ENCODE measurements at places on chromosomes 11 and 22.

DNA sequence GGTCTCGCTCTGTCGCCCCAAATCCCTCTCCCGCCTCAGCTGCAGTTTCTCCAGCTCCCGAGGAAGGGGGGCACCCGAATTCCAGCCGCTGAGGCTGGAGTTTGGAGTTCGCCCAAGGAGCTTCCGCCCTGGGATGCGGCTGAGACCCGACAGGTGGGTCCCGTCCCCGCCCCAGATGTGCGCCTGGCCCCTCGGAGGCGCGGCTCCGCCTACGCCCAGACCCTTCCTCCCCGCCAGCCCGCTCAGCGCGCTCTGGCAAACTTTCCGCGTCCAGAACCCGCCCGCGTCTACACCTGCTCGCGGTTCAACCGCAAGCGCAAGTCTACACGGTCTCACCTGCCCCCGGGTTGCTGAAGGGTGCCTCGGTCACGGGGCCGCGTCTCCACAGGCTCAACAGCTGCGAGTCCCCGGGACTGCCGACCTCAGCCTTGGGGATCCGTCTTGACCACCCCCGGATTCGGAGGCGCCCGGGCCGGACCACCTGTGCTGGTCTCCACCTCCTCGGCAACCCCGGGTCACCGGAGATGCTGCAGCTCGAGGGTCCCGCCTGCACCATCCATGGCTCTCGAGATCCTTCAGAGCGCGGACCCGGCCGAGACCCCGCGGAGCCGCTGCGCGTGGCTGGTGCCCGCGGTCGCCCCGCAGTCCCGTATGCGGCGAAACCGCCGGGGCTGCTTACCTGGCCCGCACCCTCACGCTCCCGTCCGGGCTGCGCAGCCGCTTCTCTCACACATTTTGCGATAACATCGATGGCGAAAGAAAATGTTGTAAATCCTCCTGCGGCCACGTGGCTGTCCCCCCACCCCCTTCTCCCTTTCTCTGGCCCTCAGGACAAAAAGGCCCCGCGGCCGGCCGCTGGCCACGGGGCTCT, 63.6 kb downstream of the NFAM1 start:
- no peak for DNase-seq
- H3K27me3 ChIP-seq = no peaks in the 10 kb centered on the region
- H3K4me1 ChIP-seq = no peaks in the 10 kb centered on the region
- no peaks in the 10 kb centered on the region for H3K36me3 ChIP-seq
- H3K4me3 ChIP-seq = peak overlapping the region; percentile 49

GRCh38 chr11:33412241-33412640, 155.1 kb downstream of the HIPK3 start:
- no peak for DNase-seq
- H3K4me1 ChIP-seq = no peaks in the 10 kb centered on the region
- H3K27me3 ChIP-seq = no peaks in the 10 kb centered on the region

GRCh38 chr11:118768690-118769089, 22.3 kb downstream of the DDX6 start:
- H3K27ac ChIP-seq = no peak overlapping the region
- H3K4me3 ChIP-seq = no peak overlapping the region
- H3K4me1 ChIP-seq = no peaks in the 10 kb centered on the region
- DNase-seq = no peak
- H3K27me3 ChIP-seq = no peaks in the 10 kb centered on the region
- H3K36me3 ChIP-seq = peaks cover 3% of the 10 kb centered on the region

GRCh38 chr11:95330302-95330701, 99.3 kb upstream of the SESN3 start:
- H3K27me3 ChIP-seq = no peaks in the 10 kb centered on the region
- H3K4me1 ChIP-seq = no peaks in the 10 kb centered on the region
- no peak overlapping the region for H3K4me3 ChIP-seq
- no peaks in the 10 kb centered on the region for H3K36me3 ChIP-seq
- H3K27ac ChIP-seq = no peak overlapping the region
- no peak for DNase-seq

DNA sequence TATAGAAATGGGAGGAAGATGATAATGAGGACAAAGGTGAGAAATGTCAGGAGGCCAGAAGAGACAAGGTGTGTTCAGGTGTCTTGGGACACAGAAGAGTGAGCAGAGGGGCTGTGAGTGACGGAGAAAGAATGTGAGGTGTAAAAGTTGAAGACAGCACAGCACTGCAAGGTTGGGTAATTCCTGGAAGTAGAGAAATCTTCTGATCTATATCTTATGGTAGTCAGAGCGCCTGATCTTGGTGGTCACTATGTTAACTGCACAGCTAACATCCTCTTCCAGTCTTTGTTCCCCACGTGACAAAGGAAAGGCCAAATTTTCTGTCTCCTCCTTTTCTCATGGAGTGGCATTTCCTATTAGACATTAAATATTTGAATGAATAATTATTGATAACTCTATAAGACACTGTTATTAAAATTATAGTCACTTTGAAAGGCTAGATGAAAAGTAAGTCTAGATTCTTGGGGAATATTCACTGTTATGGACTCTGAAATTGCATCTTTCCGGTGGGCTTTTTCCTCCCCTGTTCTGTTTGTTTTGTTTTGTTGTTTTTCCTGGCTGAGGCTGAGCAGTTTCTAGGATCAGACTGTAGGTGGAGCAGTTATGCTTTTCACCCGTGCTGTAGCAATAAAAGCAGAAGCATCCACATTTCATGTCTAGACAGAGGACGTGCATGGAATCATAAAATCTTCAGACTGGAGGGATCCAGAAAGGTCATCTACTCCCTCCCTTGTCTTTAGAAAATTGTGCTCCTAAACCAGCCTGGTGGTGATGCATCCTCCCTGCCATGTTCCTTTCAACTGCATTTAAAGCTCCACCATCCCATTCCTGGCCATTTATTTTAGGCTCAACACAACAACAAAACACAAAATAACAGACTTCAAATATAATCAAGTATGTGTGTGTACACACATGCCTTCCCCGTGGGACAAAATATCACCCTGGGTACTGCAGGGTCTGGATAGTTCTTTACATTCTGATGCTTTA, 26.6 kb downstream of the SC5D start:
- H3K27me3 ChIP-seq = no peaks in the 10 kb centered on the region
- no peak for DNase-seq
- no peaks in the 10 kb centered on the region for H3K4me1 ChIP-seq
- no peak overlapping the region for H3K4me3 ChIP-seq

- no peak for DNase-seq
- H3K4me1 ChIP-seq = no peaks in the 10 kb centered on the region
- H3K27me3 ChIP-seq = no peaks in the 10 kb centered on the region
- no peak overlapping the region for H3K4me3 ChIP-seq
- no peaks in the 10 kb centered on the region for H3K36me3 ChIP-seq
Observed at GRCh38 chr11:57479911-57480310, 19.6 kb downstream of the RTN4RL2 start.

- H3K4me1 ChIP-seq = peaks cover 4% of the 10 kb centered on the region
- peak overlapping the region; percentile 85 for H3K27ac ChIP-seq
- DNase-seq = peak; percentile 86
- H3K4me3 ChIP-seq = no peak overlapping the region
Observed at GRCh38 chr11:118618991-118619375, 11.6 kb downstream of the PHLDB1 start.

GRCh38 chr11:62930666-62931065, 9.5 kb upstream of the CHRM1 start:
- H3K36me3 ChIP-seq = no peaks in the 10 kb centered on the region
- DNase-seq = no peak
- no peak overlapping the region for H3K27ac ChIP-seq
- no peak overlapping the region for H3K4me3 ChIP-seq
- no peaks in the 10 kb centered on the region for H3K27me3 ChIP-seq
- H3K4me1 ChIP-seq = no peaks in the 10 kb centered on the region

DNA sequence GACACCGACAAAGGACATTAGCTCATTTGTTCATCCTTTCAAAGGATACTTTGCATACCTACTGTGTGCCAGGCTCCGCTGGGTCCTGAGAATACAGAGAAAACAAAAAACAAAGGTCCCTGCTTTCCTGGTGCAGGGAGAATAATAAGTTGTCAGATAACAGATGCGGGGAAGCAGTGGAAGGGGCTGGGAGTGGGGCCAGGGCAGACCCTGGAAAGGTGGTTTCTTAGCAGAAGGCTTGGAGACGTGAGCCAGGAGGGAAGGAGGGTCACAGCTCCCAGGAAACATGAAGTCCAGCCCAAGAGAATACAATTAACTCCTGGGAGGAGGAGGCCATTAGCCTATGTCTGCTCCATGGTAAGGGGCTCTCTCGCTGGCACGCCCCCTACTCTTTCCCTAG, 9.8 kb upstream of the ANO1 start:
- H3K4me3 ChIP-seq = no peak overlapping the region
- H3K27me3 ChIP-seq = no peaks in the 10 kb centered on the region
- no peaks in the 10 kb centered on the region for H3K4me1 ChIP-seq
- no peaks in the 10 kb centered on the region for H3K36me3 ChIP-seq
- no peak overlapping the region for H3K27ac ChIP-seq

DNA sequence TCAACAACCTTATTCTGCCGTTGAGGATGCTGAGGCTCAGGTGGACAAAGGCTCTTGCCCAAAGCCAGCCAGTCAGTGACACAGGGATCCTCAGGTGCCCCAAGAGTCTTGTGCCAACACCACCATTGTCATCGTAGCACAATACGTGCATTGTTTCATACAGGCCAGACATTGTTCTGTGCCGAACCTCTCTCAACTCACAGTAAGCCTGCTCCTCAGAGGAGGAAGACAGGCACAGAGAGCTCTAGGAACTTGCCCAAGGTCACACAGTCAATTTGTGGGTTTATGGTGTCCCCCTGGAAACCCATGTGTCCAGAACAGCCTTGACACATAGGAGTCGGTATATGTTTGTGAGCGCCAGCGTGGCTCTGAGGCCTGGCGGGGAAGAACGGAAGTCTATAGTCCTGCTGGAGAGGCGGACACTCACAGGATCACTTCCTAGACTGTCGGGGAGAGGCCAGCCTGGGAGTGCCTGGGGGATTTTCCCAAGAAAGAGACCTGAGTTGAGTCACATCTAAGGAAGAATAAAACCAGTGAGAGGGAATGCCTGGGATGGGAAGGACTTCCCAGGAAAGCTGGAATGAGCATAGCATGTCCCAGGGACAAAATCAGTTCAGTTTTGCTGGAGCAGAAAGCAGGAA, 20.2 kb downstream of the LIF start:
- no peak overlapping the region for H3K4me3 ChIP-seq
- H3K27me3 ChIP-seq = no peaks in the 10 kb centered on the region
- H3K27ac ChIP-seq = no peak overlapping the region
- no peak for DNase-seq
- H3K4me1 ChIP-seq = no peaks in the 10 kb centered on the region

GRCh38 chr11:96155627-96156378, 187.2 kb downstream of the MAML2 start:
- DNase-seq = peak; percentile 85
- peaks cover 8% of the 10 kb centered on the region for H3K4me1 ChIP-seq
- H3K4me3 ChIP-seq = no peak overlapping the region
- no peaks in the 10 kb centered on the region for H3K36me3 ChIP-seq
- no peak overlapping the region for H3K27ac ChIP-seq

- H3K4me3 ChIP-seq = no peak overlapping the region
- no peaks in the 10 kb centered on the region for H3K4me1 ChIP-seq
- H3K27me3 ChIP-seq = no peaks in the 10 kb centered on the region
- DNase-seq = no peak
Observed at GRCh38 chr11:76798671-76799065, 15.5 kb downstream of the TSKU start.

- H3K4me1 ChIP-seq = peaks cover 4% of the 10 kb centered on the region
- H3K4me3 ChIP-seq = no peak within 1 kb of the TSS
- DNase-seq = no peak
- H3K27ac ChIP-seq = peak within 1 kb of the TSS; percentile 47
- H3K36me3 ChIP-seq = no peaks in the 10 kb centered on the region
Observed at GRCh38 chr11:118883368-118884071, at the start of gene CXCR5. TSS of gene CXCR5 (plus strand) at chr11:118883892. CDS start at chr11:118883942, 50 bp downstream.

GRCh38 chr11:14764179-14764578, 120.6 kb downstream of the PDE3B start:
- H3K27ac ChIP-seq = no peak overlapping the region
- no peak for DNase-seq
- H3K27me3 ChIP-seq = no peaks in the 10 kb centered on the region

- H3K27ac ChIP-seq = peak overlapping the region; percentile 87
- no peaks in the 10 kb centered on the region for H3K4me1 ChIP-seq
- no peaks in the 10 kb centered on the region for H3K36me3 ChIP-seq
- peak; percentile 88 for DNase-seq
Observed at GRCh38 chr22:38924347-38924952, 33.0 kb upstream of the APOBEC3A start.

- no peak overlapping the region for H3K4me3 ChIP-seq
- DNase-seq = no peak
- H3K4me1 ChIP-seq = no peaks in the 10 kb centered on the region
- H3K27ac ChIP-seq = no peak overlapping the region
Observed at GRCh38 chr11:67638535-67639437, 777 bp downstream of the TBX10 start.

DNA sequence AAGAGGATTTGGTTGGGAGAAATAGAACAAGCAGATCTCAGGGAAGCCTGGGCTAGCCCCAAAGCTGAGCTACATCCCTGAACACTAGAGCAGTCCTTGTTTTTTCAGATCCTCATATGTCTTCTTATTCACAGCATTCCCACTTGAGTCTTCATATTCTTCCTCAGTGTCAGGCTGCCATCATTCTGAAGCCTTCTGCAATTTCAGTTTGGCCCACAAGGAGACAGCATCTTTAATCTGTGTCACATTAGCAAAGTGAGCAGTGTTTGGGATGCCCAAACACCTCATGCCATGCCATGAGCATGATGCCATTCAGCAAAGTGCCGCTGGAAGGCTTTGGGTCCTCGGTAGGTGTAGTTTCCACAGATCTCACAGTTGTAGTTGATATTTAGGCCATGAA, 56.6 kb downstream of the SCN3B start:
- DNase-seq = no peak
- H3K27me3 ChIP-seq = no peaks in the 10 kb centered on the region

DNA sequence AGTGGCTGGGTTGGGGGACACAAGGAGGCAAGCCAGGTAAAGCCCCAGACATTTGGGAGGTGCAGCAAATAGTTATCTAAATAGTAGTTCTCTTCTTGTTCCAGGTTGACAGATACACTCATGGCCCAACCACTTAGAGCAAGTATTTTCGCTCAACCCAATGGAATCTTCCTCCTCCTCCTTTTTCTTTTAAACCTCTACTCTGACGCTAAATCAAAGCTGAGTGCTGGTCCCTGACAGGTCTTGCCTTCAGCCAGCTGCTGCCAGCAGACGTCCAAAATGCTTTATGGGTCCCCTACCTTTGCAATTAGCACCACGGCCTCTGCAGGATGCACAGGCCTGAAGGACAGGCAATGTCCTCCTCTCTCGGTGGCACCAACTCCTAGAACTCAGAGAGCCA, 558.5 kb downstream of the MIAT start:
- H3K27ac ChIP-seq = no peak overlapping the region
- peaks cover 2% of the 10 kb centered on the region for H3K4me1 ChIP-seq
- H3K27me3 ChIP-seq = no peaks in the 10 kb centered on the region
- no peak for DNase-seq
- no peaks in the 10 kb centered on the region for H3K36me3 ChIP-seq

Data from aorta (tissue), 5 donors.